Left ventricle myocardium superior (tissue), 1 donor: ENCODE measurements at places on chromosomes 4 and X. TPM values are rescaled to one million over a fixed set of nuclear protein-coding genes. Genes with fewer than 3 reads are reported as not detected.

PNMA6A gene
- 1.9 TPM for total RNA-seq

PRR32 gene
- total RNA-seq: not detected

PF4V1 gene
- total RNA-seq: not detected

SCD5 gene
- 2.7 TPM for total RNA-seq

PARM1 gene
- 107 TPM for total RNA-seq

DNA sequence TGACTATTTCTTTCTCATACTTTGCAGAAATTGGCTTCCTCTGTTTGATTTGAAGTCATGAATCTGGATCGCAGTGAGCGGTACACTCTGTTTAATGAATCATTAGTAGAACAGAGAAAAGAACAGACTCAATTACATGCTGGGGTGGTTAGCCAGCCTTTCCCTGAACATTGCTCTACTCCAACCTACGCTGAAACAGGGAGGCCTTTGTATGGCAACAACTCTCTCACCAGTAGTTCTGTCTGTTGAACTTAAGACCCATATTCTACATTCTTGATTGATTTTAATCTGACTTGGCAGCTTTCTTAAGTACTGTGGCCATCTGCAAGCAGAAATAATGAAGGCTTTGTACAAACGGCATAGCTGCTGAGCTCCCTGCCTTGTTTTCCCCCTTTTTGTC, 19.0 kb upstream of the AP1S2 start:
- DNase-seq: no peak

DNA sequence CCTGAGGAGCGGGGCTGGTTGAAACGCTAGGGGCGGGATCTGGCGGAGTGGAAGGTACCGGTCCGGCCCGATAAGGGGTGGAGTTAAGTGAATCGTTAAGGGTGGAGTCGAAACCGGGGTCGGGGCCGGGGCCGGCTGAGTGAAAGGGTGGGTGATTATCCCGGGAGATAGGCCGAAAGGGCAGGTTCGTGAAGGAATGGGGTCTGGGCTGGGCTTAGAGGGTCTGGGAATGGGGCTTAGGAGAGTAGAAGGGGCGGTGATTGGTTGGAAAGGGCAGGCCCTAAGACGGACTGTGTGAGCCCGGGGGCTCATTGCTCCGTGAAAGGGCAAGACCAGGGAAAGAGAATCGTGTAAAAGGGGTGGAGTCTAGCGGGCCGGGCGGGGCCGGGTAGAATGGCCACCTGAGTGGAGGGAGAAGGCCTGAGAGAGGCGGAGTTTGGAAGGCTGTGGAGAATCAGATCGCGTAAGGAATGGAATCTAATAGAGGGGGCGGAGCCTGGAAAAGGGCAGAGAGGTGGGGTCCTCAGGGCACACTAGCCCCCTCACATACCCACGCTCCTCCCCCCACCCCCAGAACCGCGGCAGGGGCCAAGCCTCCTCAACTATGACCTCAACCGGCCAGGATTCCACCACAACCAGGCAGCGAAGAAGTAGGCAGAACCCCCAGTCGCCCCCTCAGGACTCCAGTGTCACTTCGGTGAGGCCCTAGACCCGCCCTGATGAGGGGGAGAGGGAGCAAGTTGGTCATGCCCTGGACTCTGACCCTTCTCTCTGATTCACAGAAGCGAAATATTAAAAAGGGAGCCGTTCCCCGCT, 430 bp downstream of the HDAC6 start:
- DNase-seq: peak; percentile 84

GRCh38 chrX:106987488-106987887, 12.5 kb downstream of the MORC4 start:
- DNase-seq: no peak

DNA sequence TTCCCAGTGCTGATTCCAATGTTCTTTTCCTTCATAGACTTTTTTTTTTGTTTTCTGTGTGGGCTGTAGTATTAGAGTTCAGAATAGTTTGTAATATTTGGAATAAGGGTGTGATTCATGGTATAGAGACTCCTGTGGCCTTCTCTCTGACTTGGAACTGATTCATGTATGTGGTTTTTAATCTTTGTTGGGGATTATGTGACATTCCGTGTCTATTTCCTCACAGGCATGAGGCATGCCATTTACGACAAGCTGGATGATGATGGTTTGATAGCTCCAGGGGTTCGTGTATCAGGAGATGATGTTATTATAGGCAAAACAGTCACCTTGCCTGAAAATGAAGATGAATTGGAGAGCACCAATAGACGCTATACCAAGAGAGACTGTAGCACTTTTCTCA, 44.4 kb downstream of the POLR2B start:
- DNase-seq: no peak

GRCh38 chrX:39613482-39613995, 484.2 kb downstream of the BCOR start:
- DNase-seq: peak; percentile 35

- DNase-seq: no peak
These were observed 229.6 kb upstream of the DIAPH2 start for GRCh38 chrX:96455078-96455477.

GRCh38 chr4:158667651-158668198, 4.0 kb downstream of the C4orf46 start:
- DNase-seq: no peak

GRCh38 chrX:72392042-72392441, 86.3 kb upstream of the CITED1 start:
- no peak for DNase-seq

DNA sequence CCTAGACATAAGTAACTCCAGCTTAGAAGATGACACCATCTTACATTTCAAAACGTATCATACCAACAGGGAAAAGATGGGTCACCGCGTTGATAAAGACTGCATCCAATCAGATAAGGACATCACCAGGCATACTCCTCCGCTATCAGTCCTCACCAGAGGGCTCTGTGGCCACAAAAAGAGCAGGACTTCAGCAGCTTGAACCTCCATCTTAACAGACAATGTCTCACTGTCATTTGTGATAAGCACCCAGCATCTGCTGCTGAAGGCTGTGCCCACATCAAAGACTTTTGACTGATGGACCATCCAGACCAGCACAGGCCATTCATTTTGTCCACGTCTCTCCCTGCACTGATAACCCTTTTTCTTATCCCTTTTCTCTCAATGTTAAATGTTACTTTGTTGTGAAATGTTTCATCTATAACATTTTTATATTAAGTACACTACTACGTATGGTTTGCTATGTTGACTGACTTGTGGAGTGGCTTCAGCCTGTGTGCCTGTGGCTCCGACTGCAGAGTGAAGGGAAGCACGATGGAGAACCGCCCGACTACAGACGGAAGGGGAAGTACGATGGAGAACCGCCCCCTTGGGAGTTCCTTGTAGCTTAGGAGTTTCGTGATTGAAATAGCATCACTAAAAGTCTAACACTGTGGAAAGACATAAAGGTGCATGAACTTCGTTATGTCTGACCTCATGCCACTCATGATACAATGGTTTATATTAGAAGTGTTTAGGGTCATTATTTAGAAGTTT, 595.4 kb upstream of the AGA start:
- no peak for DNase-seq
